ENCODE measurements at places on chromosomes 4 and X.
A peak's percentile ranks its signal among the peaks of the same experiment; 100 is the strongest.

DNA sequence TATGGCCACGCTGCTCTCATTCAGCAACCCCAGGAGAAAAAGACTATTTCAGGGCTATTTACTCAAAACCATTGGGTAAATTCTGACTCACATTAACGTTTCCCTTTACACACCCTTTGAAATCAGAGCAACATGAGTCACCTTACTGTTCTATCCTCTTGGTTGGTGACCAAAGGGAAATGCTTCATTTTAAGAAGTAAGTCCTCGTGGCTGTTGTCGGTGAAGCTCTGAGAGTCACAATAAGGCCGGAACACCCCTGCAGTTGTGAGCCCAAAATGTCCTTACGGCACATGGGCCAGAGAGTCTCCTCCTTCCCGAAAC is 56.3 kb upstream of the SPRY1 start:
- DNase-seq = no peak

GRCh38 chrX:43456906-43457305 is 199.2 kb upstream of the MAOA start:
- DNase-seq = no peak

DNA sequence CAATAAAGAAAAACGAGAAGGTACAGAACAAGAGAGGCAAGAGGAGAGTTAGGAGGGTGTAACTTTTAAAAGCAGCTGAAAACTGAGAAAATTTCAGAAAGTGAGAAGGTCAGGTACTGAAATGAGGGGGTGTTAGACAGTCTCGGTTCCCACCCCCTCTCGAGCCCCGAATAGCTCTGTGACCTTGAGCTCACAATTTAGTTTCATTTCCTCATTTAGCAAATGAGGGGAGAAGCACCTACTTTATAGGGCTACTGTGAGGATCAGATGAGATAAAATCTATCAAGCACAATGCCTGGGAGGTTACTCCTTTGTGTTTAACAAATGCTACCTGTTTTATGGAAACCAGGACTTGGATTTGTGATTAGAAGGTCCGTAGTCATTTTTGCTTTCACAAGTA is 4.9 kb downstream of the UGT8 start:
- DNase-seq = no peak

GRCh38 chrX:97471071-97471470 is 587.4 kb downstream of the RPA4 start:
- DNase-seq = no peak

DNA sequence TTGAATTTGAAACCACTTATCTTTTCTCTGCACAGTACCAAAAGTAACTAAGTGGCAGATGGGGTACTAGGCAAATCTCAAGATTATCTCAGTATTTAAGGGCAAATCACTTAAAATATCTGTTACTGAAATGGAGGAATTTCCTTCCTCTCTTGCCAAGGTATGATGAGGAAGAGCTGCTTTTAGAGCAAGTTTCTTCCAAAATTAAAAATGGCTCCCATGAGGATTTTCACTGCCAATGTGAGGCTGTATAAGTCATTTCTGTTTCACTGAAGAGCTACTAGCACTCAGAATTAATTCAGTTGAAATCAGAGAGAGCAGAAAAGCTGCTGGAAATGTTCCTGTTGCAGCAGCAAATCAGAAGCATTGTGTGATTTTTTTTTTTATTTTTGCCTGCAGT is 43.4 kb downstream of the GABRB1 start:
- no peak for DNase-seq

- DNase-seq = peak; percentile 28
Measured at GRCh38 chr4:161936625-161937550, 226.9 kb downstream of the FSTL5 start.

DNA sequence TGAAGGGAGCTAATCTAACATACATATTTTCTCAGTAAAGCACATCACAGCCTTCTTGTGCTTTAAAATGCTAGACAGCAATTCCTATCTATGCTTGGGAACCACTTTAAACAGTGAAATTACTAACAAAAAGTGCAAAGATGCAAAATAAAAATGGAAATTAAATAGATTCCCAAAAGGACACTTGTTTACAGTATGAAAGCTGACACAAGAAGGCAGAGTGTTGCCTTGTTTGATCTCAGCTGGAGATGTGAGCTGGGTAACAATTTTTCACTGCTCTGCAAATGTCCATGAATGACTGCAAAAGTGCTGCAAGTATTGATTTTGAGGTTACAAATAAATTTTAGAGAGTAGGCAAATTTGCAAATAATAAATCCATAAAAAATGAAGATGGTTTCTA is 22.3 kb downstream of the GRIA2 start:
- no peak for DNase-seq

- DNase-seq = peak; percentile 31
Measured at GRCh38 chr4:73053974-73054480, 15.5 kb downstream of the COX18 start.

- DNase-seq = no peak
Measured at GRCh38 chrX:15438332-15438731, 54.1 kb upstream of the VEGFD start.

Measured in GM23338 (cell line).